ENCODE measurements at places on chromosomes 6 and 20.

GRCh38 chr6:97882755-97883154, 599.7 kb upstream of the MMS22L start:
- DNase-seq, result no peak

DNA sequence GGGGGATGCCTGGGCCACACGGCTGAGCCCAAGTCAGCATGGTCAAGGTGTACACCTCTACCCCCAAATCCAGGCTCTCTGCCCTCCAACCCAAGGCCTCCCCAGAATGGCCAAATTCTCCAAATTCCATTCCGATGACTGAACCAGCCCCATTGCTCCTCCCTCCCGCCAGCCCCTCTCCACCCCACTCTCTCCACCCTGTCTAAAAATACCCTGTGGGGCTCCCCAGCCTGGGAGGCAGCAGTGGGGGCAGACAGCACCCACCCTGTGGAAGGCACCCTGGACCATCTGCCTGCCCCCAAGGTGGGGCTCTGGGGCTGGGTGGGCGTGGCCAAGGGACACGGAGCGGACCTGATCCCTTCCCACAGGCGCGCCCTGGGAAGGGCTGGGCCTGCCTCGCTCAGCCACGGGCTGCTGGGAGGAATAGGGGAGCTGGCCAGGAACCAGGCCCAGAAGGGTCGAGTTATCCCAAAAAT, 11.4 kb downstream of the TEAD3 start:
- DNase-seq, result no peak

- DNase-seq, result no peak
Measured at GRCh38 chr6:132003516-132004178, 52.5 kb upstream of the CCN2 start.

DNA sequence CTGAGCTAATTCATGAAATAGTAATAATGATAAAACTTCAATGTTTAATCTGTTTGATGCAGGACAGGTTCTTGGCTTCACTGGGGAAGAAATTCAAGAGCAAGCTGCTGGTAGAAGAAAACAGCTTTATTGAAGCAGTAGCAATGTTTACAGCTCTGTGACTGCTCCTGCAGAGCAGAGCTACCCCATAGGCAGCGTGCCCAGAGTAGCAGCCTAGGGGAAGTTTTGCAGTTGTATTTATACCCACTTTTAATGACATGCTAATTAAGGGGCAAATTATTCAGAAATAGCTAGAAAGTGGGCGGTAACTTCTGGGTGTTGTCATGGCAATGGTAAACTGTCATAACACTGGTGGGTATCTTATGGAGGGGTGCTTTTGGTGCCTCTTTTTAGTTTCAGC, 518.0 kb downstream of the RFPL4B start:
- DNase-seq, result no peak

GRCh38 chr6:127069659-127070279, 48.7 kb upstream of the RSPO3 start:
- no peak for DNase-seq

DNA sequence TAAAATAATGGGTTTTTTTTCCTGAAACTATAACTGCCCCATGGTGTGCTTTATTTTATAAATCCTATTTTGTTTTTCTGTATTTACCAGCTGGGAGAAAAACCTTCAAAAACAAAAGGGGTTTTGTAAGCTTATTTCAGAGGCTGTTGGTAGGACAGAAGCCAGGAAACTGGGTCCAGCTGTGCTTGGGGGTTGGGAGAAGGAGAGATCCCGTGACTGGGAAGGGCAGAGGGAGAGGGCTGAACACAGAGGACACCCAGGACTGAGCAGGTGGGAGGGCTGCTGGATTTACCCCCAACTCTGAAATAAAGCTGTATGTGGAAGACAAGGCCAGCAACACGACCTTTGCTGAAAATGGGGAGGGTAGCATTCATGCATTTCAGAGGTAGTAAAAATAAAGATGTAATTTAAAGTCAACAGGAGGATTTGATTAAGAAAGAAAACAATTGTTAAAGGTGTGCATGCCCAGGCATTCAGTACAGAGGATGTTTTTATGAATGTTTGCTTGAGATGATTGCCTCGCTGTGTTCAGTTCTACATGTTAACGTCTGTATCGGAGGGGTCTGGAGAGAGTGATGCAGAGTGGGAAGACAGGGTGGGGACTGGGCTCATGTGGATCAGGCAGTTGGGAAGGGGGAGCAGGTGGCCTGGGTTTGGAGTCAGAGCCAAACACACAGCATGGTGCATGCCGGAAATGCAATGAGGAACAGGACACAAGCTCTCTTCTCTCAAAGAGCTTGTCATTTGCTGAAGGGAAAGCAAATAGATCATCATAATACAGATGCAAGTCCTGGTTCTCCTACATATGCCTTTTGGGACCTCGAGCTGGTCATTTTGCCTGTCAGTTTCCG, 21.4 kb downstream of the ARFGEF3 start:
- DNase-seq, result no peak

DNA sequence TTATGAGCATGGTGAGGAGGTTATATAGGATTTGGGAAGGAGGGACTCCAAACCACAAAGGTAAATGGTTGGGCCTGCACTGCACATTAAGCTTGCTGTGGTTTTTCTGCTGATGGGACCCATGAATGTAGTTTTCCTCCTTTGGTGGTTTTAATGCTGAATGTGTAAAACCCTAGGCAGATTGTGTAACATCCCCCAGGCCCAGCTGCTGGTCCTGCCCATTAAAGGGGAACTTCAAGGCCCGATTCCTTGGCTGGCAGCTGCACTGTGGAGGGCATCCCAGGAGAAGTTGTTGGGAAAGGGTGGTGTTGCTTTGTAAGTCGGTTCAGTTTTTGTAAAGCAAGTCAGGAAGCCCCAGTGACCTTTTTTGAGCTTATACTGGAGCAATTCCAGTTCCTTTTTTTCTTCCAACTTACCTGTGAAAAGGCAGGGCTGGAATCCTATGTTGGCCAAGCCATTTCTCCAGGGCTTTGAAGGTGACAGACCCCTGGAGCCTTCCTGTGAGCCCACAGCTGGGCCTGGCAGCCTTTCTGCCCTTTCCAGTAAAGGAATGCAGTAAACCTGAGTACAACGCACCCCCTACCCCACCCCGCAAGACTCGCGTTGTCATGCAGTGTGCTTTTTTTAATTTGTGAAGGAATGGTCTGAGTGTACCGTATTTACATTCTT, 43.1 kb upstream of the NAA20 start:
- peak; percentile 73 for DNase-seq

DNA sequence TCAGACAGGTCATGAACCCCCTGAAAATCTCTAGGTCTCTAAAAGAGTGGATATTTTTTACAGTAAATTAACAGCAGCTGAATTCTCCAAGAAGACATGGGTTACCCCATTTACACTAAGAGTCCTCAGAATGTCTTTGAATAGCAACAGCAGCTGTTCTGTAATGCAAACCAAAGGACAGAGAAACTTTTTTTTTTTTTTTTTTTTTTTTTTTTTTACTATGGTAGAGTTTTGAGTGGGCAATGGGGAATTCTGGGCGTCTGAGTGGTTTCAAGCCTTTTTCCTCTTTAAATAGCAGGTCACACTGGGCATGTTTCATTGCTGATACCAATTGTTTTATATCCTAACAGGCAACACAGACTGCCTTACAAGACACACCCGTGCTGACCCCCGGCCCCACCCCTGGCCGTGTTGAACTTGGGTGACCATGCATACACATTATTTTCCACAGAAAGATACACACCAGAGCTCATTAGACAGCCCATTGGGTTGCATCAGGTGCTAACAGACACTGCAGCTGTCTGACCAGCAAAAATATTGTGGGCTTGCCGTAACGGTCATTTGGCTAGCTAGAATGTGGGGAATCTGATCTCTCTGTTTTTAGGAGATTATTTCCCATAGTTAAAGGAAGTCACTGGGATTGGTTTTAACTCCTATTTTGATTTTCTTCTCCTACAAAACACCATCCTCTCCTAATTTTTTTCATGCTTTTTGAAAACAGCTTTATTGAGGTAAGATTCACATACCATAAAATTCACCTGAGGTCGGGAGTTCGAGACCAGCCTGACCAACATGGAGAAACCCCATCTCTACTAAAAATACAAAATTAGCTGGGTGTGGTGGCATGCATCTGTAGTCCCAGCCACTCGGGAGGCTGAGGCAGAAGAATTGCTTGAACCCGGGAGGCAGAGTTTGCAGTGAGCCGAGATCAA, 26.7 kb upstream of the IRF4 start:
- no peak for DNase-seq

Measured in left cardiac atrium (tissue), 4 donors.